Endodermal cell (in vitro differentiated cells): ENCODE measurements at places on chromosomes 1 and 21. TPM values are rescaled to one million over a fixed set of nuclear protein-coding genes. Genes with fewer than 3 reads are reported as not detected.
A peak's percentile ranks its signal among the peaks of the same experiment; 100 is the strongest.

IFI44 gene
- total RNA-seq, result not detected in 2 replicates

C1orf21 gene
- 9.1 and 11.4 TPM in 2 replicates for total RNA-seq

ARHGEF16 gene
- total RNA-seq, result 55.0 and 64.7 TPM in 2 replicates

- peaks cover 6% of the 10 kb centered on the region for H3K4me1 ChIP-seq
- H3K4me3 ChIP-seq, result peak within 1 kb of the TSS; percentile 91
- H3K27ac ChIP-seq, result peak within 1 kb of the TSS; percentile 66
- DNase-seq, result peak; percentile 94
These were observed at the start of gene PEA15 for GRCh38 chr1:160205242-160206035. TSS of gene PEA15 (plus strand) at chr1:160205384. CDS start at chr1:160211545, 6,161 bp downstream.

DNA sequence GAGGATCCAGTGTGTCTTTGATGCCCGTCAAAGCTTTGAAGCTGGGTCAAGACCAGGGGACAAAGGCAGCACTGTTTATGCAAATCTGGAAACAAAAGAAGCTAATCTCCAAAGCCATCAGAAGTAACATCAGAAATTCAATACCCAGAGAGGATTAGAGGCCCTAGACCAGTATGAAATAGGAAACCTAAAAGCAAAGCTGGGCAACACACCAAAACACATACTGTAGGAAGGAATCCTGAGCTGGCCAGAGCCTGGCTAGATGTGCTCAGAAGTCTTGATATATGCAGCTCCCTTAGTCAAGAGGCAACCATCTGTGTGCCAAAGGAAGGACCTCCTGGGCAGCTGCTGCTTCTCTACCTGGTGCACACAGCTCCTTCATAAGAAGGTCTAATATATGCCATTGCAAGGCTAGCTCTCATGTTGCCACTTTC, 12.3 kb downstream of the COLGALT2 start:
- no peak overlapping the region for H3K27ac ChIP-seq
- peaks cover 6% of the 10 kb centered on the region for H3K27me3 ChIP-seq
- H3K4me3 ChIP-seq, result no peak overlapping the region
- H3K4me1 ChIP-seq, result peaks cover 10% of the 10 kb centered on the region
- H3K36me3 ChIP-seq, result no peaks in the 10 kb centered on the region

DNA sequence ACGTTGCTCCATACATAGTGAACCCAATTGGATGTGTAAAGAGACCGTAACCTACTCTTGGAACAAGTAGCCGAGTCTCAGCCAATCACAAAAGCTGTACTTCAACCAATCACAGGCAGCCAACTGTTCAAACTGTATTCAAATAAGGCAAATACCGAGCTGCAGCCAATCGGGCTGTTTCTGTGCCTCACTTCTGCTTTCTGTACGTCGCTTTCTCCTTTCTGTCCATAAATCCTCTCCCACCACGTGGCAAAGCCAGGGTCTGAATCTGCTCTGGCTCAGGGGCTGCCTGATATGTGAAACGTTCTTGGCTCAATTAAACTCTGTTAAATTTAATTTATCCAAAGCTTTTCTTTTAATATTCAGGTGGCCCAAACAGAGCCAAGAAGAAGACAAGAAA, 210.3 kb downstream of the URB2 start:
- no peaks in the 10 kb centered on the region for H3K36me3 ChIP-seq
- H3K27me3 ChIP-seq, result peaks cover 22% of the 10 kb centered on the region
- H3K4me3 ChIP-seq, result no peak overlapping the region
- no peaks in the 10 kb centered on the region for H3K4me1 ChIP-seq
- DNase-seq, result no peak
- no peak overlapping the region for H3K27ac ChIP-seq

GRCh38 chr1:198054510-198054909, 102.3 kb upstream of the NEK7 start:
- H3K27me3 ChIP-seq, result no peaks in the 10 kb centered on the region
- DNase-seq, result no peak
- H3K27ac ChIP-seq, result no peak overlapping the region
- H3K4me1 ChIP-seq, result no peaks in the 10 kb centered on the region
- no peak overlapping the region for H3K4me3 ChIP-seq

DNA sequence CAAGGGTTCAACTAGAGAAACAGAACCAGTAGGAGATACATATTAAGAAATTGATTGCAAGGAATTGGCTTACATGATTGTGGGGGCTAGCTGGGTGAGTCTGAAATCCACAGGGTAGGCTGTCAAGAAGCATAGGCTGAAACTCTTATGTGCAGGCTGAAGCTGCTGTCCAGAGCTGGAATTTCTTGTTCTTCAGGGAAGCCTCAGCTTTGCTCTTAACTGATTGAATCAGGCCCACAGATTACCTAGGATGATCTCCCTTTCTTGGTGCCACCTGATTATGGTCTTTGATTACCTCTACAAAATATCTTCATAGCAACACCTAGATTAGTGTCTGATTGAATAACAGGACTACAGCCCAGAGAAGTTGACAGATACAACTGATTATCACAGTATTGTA, 22.5 kb upstream of the FRRS1 start:
- no peak for DNase-seq
- no peak overlapping the region for H3K27ac ChIP-seq
- H3K36me3 ChIP-seq, result no peaks in the 10 kb centered on the region
- H3K27me3 ChIP-seq, result no peaks in the 10 kb centered on the region
- peak overlapping the region; percentile 64 for H3K4me3 ChIP-seq
